ENCODE measurements at places on chromosomes 5 and 9.

DNA sequence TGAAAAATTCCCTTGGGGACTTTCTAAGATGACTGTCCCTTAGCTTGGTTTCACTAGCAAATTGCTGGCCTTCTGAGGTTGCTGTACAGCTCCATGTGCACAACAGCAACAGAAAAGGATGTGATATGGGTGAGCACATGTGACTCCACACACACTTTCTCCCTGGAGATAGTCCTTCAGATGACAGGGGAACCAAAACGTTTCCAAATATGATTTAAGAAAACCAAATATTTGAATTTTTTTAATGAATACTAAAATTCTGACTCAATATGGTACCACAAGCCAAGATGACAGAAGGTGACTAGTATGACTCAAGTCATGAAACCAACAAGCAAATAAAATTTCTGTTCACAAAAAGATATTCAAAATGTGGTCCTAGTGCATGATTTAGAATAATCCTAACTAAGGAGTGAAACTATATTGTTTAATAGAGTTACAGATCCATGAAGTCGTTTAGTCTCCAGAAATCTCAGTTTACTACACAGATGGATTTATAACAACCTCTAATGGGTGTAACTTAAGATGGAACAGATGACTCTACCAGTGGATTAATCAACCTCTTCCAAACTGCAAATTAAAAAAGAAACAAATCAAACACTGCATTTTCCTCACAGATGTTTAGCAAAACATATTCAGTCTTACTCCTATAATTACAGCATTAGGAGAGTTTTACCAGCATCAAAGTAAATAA, 144.8 kb upstream of the PIK3R1 start:
- DNase-seq: no peak

DNA sequence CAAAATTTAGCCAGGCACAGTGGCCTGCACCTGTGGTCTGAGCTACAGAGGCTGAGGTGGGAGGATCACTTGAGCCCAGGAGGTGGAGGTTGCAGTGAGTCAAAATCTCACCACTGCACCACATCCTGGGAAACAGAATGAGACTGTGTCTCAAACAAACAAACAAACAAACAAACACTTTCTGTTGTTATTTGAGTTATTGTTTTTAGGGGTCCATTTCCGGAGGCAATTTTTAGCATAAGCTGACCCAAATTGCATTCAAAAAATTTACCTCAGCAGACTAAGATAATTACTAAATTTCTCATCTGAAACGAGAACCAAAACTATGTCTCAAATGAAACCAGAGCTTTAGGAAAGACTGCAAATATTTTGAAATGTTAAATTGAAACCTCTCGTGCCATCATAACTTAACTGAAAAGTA, 1485.1 kb downstream of the EFNA5 start:
- no peak for DNase-seq

- DNase-seq: no peak
Observed at GRCh38 chr9:33860200-33860871, 43.4 kb downstream of the UBE2R2 start.

- no peak for DNase-seq
Observed at GRCh38 chr5:148951612-148952011, 111.2 kb downstream of the SH3TC2 start.

GRCh38 chr5:142425286-142426065, 100.7 kb upstream of the SPRY4 start:
- peak; percentile 50 for DNase-seq

GRCh38 chr9:70218767-70219166, 40.0 kb upstream of the SMC5 start:
- DNase-seq: no peak

- DNase-seq: no peak
Observed at GRCh38 chr9:131037335-131038255, 28.6 kb downstream of the LAMC3 start.

- DNase-seq: peak; percentile 62
Observed at GRCh38 chr9:7169717-7170389, 412.1 kb downstream of the KDM4C start.

- peak; percentile 49 for DNase-seq
Observed at GRCh38 chr9:112925058-112925641, 34.5 kb upstream of the SLC46A2 start.

DNA sequence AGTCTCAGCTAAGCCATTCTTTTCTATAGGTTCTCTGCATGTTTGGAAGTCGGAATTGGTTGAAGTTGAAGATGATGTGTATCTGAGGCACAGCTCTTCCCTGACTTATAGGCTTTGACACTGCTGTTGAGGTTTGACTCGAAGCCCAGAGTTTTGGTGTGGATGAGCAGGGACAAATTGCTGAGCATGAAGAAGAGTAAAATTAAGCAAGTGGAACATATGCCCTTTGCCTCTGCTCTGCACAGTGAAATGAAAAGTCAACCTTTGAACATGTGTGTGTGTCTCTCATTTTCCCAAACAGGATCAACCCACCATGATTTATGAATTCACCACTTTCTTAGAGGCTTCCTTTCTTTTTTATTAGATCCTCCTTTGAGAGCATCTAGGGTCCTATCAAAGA, 8.5 kb downstream of the HMHB1 start:
- DNase-seq: peak; percentile 41

DNA sequence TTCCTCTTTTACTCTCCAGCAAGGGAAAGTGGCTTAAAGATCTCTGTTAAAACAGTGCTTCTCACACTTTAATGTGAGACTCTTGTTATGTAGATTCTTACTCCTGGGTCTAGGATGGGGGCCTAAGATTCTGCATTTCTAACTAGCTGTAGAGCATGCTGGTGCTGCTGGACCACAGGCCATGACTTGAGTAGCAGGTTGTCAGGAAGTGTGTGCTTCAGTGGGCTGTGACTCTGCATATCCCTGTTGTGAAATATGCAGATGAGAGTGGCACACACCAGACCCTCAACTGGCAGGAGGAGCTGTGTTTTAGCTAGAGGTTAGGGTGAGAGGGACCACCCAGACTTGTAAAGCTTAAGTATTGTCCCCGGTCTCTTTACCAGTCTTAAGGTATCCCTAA, 191.1 kb upstream of the DMRT1 start:
- no peak for DNase-seq

- no peak for DNase-seq
Observed at GRCh38 chr5:126912616-126913200, 117.7 kb downstream of the MARCHF3 start.

- DNase-seq: peak; percentile 68
Observed at GRCh38 chr5:145495741-145496140, 339.4 kb downstream of the PRELID2 start.

DNA sequence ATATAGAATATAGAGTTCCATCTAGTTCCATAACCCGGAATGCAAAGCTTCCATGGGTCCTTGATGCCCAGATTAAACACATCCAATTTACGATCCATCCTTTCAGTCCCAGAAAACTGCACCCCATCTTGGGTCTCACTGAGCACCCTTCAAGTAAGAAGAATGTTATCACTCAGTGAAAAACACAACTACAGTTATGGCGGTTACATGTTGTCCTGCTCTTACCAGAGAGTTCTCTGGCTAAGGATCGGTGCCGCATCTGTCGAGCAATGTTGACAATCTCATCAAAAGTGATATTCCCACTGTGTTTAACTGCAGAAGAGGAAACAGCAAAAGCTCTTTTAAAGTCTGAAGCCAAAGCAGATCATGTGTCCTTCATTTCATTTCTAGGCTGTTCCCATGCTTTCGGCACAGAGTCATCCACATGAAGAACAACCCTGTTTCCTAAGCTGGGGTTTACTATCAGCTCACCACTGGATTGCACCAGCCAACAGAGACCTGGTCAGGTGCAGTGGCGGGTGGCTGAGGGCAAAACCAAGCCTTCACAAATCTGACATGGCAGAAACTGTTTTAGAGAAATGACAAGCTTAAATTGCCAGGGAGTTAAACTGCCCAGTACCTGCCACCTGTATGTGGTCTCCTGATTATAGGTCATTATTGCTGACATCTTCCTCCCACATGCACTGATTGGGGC, 2.9 kb downstream of the RPL12 start:
- DNase-seq: no peak

DNA sequence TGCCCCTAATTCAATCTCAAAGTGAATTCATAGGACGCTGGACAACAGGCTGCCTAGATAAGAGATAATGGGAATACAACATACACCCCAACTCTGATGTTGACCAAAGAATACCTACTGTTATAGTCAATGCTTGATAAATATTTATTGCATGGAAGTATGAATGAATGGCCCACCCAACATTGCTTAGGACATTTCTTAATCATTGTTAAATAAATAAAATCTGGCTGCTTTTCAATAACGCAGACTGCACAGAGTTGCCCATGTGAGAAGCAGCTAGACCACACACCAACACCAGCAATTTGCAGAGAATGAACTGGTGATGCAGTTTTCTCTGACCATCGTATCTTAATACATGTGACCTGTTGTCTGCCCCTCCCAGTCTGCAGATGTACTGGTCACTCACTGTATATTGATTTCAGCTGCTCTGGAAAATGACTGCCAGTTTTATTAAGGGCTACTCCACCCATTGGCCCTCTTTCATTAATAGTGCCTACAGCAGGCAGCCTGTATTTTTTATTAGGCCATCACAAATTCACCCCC, 236.2 kb upstream of the WWC1 start:
- DNase-seq: no peak

GRCh38 chr5:83900306-83900705, 179.7 kb upstream of the HAPLN1 start:
- DNase-seq: no peak

DNA sequence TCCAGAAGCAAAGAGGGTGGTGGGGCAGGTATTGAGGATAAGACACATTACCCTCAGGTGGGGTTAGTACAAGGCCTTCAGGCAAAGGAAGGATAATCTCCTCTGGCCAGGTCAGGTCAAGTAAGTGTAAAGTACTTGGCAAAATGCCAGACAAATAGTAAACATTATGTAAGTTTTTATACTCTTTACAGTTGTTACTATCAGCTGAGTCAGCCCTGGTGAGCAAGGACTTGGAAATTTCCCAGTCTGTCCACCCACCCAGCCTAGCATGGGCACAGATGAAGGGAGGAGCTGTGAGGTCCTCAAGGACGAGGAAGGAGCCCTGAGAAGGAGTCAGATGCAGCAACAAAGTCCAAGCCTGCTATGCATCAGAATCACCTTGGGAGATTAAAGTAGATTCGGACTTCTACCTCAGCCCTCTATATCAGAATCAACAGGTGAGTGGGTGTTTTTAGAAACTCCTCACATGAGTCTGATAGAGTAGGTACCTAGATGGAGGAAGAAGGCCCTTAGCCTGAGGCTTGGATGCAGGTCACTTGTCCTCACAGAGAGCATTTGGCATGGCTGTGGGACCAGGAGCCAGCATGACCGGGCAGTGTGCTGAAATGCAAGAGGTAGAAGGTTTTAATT, 50.2 kb upstream of the BARX1 start:
- no peak for DNase-seq

DNA sequence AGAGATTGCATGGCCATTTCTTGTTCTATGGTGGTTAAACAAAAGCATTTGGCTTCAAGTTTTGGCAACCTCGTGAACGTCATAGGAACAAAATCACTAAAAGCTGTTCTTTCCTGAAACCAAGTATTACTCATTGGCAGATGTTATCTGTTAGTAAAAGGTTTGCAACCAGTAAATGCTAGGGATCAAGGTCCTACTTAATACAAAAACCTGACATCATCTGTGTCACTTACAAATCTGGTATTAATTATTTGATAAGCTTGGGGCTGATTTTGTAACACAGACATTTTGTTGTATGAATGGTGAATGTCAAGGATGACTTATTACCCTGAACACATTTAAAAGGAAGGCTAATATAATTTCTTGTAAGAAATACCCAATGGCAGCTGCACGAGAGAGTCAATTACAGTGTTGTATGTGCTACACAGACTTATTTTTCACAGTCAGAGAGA, 486.4 kb upstream of the ZNF608 start:
- peak; percentile 34 for DNase-seq

DNA sequence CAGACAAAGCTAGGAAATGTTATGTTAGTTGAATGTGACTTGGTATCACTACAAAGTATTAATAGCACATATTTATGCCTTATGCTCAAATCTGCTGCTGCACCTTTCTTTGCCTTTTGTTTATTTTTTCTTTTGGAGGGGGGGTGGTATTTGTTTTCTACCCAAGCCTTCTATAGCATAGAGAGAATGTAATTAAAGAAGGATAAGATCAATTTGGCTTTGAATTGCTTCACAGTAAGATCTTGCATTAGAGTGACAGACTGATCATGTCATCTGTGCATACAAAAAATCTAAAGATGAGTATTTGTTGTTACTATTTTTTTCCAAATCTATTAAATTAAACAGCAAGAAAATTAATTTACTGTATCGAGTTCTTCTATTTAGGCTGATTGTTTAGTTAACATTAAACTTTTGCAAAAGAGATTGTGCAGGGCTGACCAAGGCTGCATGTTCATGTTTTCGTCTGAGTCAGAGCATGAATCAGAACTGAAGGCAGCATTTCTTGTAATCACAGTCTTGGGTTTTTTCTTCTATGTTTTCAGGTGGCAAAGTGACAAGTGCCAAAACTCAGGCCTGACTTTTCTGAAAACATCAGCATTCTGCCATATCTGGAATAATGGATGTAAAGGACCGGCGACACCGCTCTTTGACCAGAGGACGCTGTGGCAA, 1007.1 kb upstream of the WWC1 start:
- DNase-seq: no peak

DNA sequence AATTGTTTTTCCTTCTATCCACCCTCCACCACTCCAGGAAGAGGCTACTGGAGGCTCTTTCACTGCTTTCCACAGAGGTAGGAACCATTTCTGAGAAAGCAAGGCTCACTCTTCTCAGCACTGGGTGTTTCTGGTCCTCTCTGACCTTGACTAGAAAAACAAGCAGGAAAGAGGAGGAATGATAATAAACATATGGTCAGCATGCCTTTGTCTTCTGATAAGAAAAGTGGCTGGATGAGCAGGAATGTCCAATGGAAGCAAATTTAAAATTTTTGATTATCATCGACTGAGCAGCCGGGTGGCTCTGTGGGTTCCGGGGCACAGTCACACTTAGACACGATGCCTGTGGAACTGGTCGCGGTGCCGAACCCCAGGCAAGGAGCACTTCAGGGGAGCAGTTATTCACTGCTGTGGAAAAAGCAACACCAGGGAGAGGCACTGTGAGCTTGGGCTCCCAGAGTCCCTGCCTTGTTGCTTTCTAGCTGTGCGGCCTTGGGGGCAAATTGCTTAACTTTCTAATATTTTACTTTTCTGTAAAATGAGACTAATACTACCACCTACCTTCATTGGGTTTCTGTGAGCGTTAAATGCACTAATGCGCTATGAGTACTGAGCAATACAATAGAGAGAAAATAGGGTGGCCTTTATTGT, 157.0 kb upstream of the LHFPL2 start:
- DNase-seq: no peak

DNA sequence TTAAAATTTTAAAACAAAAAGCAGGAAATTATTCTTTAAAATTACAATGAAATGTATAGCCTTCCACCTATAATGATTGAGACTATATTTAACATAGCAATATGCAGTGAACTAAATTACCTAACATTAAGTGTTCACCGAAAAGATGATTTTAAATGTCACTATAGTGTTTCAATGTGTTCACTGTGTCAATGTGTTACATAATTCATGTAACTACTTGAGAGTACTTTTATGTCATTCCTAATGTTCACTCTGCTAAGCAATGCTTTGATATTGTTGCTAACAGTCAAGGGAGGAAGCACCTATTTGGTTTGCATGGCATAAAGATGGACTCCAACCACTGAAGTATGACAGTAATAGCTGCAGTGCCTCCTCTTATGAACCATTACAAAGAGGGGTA, 629.8 kb upstream of the C9orf72 start:
- DNase-seq: no peak

- DNase-seq: no peak
Observed at GRCh38 chr5:33203931-33204330, 236.8 kb upstream of the TARS1 start.
